ENCODE measurements at places on chromosomes 1 and 21. TPM values are rescaled to one million over a fixed set of nuclear protein-coding genes. Genes with fewer than 3 reads are reported as not detected.

The RHCE gene
- 1.0 TPM for total RNA-seq

The TRIM17 gene
- not detected for total RNA-seq

The PLA2G2A gene
- not detected for total RNA-seq

The PTGFR gene
- total RNA-seq, result 2.0 TPM

The OLFM3 gene
- not detected for total RNA-seq

The CYP4X1 gene
- 1.1 TPM for total RNA-seq

GRCh38 chr1:7471836-7472235 is 299.3 kb upstream of the VAMP3 start:
- DNase-seq, result no peak

DNA sequence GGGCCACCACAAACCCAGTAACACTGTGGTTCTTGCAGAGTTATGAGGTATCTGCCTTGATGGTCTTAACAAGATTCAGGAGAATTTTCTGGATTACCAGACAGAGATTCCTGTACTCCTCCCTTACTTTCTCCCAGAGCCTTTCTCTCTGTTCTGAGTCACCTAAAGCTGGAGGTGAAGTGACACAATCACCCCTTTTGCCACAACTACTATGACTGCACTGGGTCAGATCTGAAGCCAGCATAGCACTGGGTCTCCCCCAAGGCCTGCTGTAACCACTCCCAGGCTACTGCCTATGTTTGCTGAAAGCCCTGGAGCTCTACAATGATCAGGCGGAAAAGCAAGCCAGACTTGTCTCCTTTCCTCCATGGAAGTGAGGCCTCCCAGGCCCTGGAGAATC is 156.7 kb upstream of the NEGR1 start:
- DNase-seq, result no peak

DNA sequence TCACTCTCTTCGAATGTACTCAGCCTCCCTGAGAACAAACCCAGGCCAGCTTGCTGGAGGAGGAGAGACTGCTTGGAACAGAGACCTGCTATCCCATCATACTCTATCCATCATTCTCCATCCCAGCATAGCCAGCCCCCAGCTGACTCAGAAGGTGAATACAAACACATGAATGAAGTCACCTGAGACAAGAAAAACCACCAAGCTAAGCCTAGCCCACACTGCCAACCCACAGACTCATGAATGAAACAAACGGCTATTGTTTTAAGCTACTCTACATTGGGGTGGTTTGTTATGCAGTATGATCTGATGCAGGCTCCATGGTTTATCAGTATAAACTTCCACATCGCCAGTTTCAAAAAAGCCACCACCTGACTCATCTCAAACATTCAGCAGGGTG is 395.6 kb downstream of the SETD4 start:
- no peak for DNase-seq

DNA sequence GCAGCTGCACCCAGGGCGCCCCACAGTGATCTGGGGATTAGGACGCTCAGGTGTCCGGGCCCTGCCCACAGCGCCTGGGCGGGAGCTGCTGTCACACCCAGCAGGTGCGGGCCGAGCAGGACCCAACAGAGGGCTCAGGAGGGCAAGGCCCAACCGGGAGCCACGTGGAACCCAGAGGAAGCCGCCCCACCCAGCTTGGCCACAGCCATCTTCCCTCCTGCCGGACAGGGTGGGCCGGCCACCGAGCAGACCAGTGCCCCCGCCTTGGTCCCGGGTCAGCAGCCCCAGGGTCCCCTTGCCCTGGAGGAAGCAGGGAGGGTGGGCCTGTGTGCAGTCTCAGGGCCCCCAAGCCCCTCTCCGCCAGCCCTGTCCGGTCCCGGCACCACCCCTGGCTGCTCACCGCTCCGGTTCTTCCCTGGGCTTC is 6.3 kb upstream of the TTLL10 start:
- peak; percentile 88 for DNase-seq

DNA sequence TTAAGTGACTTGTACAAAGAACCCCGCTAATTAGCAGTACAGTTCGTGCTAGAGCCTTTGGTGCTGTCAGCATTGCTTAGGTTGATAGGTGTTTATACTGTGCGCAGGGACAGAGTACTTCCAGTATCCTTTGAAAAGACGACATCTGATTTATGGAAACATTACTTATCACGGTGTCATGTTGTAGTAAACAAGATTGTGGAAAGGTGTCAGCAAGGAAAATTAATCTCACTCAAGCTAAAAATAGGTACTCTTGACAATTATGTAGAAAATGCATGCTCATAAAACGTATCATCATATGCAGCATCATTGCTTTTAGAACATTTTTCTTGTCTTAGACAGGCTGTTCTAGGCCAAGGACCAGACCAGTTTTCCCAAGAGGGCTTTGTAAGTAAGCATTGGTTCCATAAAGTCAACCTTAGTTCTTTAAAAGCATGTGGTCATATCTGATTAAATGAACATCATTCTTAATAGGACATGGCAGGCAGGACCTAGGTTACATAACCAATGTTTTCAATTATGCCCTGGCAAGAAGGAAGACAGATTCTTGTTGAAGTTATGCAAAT is 33.0 kb downstream of the SH3BGR start:
- DNase-seq, result no peak

Measured in chondrocyte (in vitro differentiated cells).